ENCODE measurements at places on chromosomes 7 and 10.

DNA sequence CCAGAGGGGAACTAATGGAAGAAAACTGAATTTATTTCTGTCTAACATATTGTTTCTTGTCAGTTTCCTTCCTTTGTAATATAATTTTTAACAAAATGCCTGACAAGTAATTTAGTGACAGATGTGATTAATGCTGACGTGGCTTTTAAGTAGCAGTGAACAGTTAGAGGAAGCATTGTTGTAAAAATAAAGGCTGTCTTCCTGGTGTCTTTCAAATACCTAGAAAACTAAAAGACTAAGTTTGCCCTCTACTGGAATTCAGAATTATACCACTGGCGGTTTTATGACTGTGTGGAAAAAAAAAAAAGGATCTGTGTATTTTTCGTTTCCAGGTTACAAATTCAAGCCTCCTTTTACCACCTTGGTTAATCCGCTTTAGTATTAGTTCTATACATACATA lies 217.1 kb upstream of the DPP6 start:
- DNase-seq = no peak

GRCh38 chr7:142602756-142603155 lies 146.5 kb upstream of the PRSS1 start:
- no peak for DNase-seq

DNA sequence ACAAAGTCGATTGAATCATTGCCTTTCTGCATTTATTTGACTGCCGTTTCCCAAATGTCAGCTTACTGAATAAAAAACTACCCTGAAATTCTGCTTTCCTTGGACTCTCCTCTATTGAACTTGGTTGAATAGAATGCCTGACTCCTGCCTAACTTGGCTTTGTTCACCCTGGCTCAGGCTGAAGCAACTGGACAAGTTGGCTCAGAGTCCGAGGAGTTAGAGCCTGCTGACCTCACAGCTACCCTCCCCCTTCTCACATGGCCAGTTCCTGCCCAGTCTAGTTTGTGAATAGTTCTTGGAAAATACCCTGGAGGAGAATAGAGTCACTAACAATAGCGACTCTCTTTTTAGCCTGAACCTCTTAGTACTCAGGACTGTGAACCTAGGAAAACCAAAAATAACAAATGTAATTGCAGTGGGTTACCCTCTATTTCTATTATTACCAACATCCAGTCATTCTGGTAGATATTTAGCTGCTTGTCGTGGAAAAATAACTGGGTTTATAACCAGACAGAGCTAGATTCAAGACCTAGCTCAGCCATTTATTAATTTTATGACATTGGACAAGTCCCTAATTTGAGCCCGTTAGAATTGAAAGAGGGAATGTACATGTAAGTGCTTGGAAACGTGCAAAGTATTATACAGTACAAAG lies 17.3 kb upstream of the NRBF2 start:
- DNase-seq = no peak

- no peak for DNase-seq
These were observed 8.3 kb downstream of the ZNF853 start for GRCh38 chr7:6623589-6624245.

GRCh38 chr7:55484241-55484640 lies 88.1 kb downstream of the VOPP1 start:
- no peak for DNase-seq

DNA sequence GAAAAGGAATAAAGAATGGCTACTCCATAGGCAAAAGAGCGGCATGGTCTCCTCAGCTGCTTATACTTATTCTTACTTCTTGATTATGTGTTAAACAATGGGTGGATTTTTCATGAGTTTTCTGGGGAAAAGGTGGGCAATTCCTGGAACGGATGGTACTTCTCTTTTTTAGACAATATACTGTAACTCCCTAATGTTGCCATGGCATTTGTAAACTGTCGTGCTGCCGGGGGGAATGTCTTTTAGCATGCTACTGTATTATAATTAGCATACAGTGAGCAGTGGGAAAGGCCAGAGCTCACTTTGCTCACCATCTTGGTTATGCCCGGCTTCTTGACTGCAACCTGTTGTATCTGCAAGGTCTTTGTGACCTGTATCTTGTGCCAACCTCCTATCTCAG lies 372.1 kb upstream of the AKR1E2 start:
- no peak for DNase-seq

DNA sequence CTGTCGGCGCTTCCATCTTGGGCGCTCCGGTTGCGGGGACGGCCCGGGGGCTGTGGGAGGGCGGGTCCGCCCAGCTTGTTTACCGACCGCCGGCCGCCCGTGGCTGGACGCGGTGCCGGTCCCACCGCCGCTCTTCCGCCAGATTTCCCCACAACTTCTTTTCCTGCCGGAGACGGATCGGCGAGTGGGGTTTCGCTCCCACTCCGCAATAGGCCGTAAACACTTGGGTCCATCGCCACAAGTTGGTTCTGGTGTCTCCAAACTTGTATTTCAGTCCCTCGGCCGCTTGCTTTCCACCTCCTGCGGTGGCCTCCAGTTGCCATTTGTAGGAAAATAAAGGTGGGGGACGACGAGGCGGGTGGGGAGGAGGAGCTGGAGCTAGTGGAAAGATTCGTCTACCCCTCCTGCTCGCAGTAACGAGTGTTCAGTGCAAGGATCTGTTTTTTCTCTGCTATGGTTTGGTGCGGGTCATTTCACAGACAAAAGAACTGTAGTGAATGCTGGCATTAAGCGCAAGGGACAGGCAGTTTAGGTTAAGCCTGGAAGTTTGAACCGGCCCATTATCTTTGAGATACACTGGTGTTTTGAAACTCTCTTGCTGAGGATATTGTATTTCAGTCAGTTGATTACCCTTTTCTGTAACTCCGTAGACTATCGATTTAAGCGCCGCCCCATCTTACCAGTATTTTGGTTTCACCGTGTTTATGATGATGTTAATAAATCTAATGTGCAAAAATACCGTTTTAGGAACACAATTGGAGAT lies 24.3 kb upstream of the ZRANB1 start:
- DNase-seq = peak; percentile 17

- DNase-seq = no peak
These were observed 217.6 kb downstream of the TCERG1L start for GRCh38 chr10:131093795-131094366.

DNA sequence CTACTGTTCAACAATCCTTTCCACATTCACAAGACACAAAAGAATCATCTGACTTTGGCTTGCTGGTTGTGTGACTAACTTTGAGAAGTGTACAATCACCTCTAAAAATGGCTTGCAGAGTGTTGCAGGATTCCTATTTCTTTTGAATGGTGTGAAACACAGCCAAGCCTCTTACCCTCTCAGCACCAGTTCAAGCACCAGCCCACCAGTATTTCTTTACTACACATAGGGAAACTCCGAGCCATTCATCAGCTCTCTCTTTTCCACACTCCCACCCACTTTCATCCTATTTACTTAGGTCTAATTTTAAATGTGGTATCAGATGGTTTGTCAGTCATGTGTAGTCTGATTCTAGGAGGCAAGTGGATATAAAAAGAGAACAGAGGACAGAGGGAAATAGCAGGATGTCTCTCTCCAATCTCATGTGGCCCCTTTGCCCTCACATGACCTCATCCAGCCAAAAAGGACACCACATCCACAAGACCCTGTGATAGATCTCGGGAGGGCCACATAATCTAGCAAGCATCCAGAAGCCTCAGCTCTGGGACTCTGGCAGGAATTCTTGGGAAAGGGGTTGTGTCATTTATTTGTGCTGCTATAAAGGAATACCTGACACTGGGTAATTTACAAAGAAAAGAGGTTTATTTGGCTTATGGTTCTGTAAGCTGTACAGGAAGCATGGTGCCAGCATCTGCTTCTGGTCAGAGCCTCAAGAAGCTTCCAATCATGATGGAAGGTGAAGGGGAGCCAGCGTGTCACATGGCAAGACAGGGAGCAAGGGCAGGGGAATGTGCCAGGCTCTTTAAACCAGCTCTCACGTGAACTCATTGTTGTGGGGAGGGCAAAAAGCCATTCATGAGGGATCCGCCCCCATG lies 66.8 kb upstream of the NEBL start:
- no peak for DNase-seq

DNA sequence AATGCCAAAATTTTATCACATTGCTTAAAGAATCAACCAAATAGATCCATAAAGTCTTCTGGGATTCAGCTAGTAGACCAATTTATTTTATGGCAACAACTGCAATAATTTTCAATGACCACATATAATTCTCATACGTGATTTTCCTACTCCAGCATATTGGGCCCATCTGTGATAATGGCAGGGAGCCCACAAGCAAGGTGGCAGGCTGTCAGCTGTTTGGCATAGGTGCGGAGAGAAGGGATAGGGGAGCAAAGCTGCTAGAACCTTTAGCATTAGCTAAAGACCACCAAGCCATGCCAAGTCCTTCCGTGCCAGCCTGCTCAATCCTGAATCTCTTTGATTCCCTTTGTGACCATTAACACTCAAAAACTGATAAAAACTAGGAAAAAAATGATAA lies 721.2 kb downstream of the XPNPEP1 start:
- no peak for DNase-seq

DNA sequence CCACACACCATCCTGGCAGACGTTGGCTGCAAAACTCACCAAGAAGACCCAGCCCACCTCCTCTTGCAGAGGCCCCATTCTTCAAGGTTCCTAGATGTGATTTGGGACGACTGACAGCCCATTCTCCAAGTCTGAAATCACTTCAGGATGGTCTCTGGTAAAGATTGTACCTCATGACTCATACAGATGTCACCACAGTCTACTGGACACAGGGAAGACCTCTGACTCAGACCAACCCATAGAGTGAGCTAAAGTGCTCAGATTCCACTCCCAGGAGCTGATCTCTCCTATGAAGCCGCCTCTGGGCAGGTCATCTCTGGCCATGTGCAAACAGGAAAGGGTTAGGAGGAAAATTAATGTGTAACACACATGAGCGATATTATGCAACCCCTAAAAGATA lies 102.4 kb upstream of the VWC2 start:
- no peak for DNase-seq

DNA sequence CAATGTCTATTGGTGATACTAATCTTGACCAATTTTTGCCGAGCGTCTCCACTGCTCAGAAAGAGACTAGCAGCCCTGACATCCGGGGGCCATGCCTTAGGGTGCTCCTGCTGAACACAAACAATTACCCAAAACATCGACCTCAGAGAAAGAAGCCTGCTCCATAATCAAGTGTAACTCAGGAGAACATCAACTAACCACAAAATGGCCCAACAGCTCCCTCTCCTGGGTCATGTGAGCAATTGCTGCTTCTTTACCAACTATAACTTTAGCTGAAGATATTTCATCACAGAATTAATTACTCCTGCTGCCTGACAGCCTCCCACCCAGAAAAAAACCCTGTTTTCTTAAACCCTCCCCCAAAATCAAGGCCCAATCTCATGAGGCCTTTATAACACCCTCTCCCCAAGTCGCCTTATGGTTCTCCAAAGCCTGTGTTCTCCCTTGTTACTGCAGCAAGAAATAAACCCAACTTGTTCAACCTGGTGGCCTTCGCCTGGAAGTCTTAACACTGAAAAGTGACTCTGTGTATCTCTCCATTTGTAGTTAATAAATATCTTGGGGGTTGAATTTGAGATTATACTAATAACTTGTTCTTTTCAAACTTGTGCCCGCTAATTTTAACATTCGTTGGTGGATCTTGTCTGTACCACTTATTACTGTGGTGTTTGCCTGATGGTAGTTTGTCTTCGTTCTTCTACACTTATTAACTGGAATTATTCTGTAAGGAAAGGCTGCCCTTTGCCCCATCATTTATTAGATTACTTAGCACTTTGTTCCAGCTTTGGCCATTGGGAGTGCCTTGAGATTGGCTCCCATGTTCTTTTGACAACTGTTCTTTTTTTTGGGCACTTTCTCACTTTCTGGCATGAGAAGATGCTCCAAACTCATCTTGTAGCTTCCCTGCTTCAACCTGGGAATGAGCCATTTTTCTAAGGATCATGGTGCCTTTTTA lies 21.2 kb upstream of the RAMP3 start:
- DNase-seq = peak; percentile 53

DNA sequence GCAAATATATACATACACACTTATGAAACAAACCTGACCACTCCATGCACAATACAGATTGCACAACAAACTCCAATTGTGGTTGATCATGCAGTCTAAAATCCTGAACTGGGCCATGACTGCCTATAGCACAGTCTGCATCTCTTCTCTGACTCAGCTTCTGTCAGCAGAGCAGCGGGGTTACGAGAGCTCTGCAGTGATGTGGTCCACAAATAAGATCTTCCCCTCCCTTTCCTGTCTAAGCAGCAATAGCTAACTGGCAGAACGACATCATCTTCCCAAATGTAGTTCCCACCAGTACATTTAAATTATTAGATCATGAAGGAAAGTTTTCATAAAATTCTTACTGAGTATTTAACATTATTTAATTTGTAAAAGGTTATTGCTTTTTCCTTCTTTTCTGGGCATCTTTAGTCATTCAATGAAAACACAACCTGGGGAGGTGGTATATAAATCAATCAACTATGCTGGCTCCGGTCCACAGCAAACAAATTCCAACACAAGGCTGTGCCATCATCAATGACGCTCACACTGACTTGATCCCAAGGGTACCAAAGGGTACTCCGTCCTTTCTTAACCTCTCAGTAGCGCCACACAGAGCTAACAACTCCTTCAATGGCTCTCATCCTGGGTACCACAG lies 17.1 kb downstream of the ARHGAP21 start:
- DNase-seq = peak; percentile 7

DNA sequence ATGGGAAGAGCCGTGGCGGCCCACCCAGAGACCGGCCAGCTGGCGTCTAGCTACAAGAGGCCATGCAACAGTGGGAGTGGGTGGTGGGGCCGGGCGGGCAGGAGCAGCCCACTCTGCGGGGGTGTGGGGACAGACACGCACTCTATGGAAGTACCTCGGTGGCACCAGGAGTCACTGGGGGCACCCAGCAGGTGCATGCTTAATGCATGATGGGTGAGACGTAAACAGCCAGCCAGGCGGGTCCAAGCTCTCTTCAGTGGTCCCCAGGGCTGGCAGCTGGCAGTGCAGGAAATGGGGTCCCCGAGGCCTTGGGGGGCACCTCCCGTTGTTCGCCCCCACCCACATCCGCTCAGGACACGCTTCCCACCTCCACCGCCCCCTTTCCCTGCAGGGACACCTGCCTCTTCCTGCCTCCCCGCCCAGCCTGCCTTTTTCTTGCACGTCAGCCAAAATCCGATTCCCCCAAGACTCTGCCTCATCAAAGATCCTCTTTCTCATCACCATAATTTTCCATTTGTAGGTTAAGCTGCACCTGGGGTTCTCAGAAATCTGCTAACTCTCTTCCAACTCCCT lies 22.6 kb upstream of the PSMG3 start:
- DNase-seq = no peak

GRCh38 chr7:80868566-80868965 lies 50.3 kb downstream of the SEMA3C start:
- no peak for DNase-seq
